ENCODE measurements at places on chromosomes 5 and 9.

GRCh38 chr5:125463466-125464092 lies 717.1 kb upstream of the ZNF608 start:
- no peak for DNase-seq

- peak; percentile 45 for DNase-seq
Observed at GRCh38 chr9:90142580-90142979, 500.0 kb downstream of the DIRAS2 start.

- DNase-seq, result no peak
Observed at GRCh38 chr5:41843456-41844370, 26.5 kb downstream of the OXCT1 start.

- no peak for DNase-seq
Observed at GRCh38 chr5:134091626-134092121, 22.8 kb upstream of the TCF7 start.

- DNase-seq, result no peak
Observed at GRCh38 chr9:94083384-94083783, 880 bp upstream of the PTPDC1 start.

DNA sequence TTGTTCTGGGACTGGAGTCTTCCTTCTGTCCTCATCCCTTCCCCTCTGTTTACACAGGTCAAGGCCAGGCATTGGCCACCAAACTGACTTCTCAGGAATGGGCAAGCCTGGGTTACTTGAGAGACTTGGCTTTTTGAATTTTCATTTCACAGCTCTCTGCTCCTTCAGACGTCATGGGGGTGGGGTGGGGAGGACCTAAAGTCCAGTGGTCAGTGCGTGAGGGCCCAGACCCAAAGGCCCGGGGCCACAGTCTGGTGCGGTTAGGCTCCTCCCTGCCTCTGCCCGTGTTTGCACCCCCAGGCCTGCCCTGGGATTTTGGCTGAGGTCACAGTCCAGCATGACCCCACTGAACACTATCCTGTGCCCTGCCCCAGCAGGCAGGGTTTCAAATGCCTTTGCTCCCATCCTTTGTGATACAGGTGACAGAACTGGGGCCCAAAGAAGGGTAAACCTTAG lies 4.1 kb upstream of the CXXC5 start:
- no peak for DNase-seq

- DNase-seq, result no peak
Observed at GRCh38 chr5:16819522-16820167, 116.4 kb downstream of the MYO10 start.

DNA sequence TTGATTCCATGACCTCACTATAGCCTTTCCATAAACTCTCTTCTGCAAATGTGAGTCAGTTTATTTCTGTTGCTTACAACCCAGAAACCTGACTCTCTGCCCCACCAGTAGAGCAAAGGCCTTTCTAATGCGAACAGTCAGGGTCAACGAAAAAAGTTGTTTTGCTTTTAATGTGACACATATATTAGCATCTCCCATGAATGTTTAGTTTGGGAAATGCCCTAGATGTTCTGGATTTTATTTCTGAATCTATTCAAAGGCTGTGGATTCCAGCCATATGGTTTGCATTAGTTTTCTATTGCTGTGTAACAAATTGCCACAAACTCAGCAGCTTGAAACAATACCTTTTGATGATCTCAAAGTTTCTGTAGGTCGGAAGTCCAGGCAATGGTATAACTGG lies 193.5 kb downstream of the GNA14 start:
- no peak for DNase-seq

GRCh38 chr9:106981396-106982287 lies 118.7 kb downstream of the ZNF462 start:
- no peak for DNase-seq

- DNase-seq, result no peak
Observed at GRCh38 chr5:102278231-102278630, 17.9 kb downstream of the SLCO4C1 start.

DNA sequence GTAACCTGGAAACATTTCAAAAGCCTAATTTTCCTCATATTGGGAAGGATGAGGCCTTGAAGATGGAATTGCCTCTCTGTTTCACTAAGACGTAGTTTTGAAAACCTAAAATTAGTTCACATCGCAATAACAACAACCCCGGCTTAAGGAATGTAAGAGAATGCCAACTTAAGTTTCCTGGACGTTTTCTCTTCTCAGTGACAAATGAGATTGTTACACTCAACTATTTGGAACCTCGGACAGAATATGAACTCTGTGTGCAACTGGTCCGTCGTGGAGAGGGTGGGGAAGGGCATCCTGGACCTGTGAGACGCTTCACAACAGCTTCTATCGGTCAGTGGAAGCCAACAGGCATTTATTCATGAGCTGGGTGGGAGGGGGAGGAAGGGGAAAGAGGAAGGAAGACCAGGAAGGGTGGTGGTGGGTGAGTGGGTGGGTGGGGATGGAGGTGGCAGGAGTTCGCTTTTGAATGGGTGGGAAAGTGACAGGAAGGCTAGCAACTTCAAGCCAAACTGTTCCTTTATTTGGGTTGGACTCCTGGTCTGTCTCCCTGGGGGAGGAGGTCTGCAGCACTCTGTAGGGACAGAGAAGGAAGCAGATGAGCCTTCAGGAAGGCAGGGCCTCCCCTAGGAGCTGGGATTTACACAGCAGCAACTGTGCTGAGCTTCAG lies 83.4 kb downstream of the TEK start:
- DNase-seq, result no peak

GRCh38 chr5:119274030-119274766 lies 81.6 kb upstream of the TNFAIP8 start:
- DNase-seq, result no peak

Measured in T-cell (primary cell).